ENCODE measurements at places on chromosomes 3 and 15.

GRCh38 chr3:46667657-46668056, 25.8 kb downstream of the ALS2CL start:
- peak; percentile 2 for DNase-seq

- DNase-seq: no peak
Observed at GRCh38 chr3:95235916-95236315, 1173.1 kb downstream of the NSUN3 start.

- DNase-seq: no peak
Observed at GRCh38 chr15:36495456-36495991, 83.9 kb upstream of the CDIN1 start.

GRCh38 chr3:168249205-168249549, 153.5 kb upstream of the GOLIM4 start:
- no peak for DNase-seq

- no peak for DNase-seq
Observed at GRCh38 chr3:173932624-173933023, 535.1 kb downstream of the NLGN1 start.

Measured in activated CD4-positive, alpha-beta T cell treated with anti-CD3 and anti-CD28 coated beads for 48 hours (primary cell).